ENCODE measurements at places on chromosomes 3 and 15.
A peak's percentile ranks its signal among the peaks of the same experiment; 100 is the strongest.

DNA sequence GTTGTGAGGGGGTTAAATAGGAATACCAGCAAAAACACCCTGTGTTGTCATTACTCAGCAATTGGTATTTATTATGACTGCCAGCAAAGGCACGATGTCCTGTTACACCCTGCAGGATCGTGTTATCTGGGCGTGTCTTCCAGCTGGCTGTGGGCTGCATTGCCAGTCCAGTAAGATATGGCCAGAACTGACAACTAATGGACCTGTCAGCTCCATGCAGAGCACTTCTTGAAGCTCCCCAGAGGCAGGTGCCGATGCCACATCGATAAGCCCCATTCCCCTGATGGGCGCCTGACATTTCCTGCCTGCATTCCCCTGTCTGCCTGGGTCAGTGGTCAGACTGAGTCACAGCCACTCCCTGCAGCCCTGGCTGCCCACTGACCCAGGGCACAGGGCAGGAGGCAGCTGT lies 79.7 kb upstream of the RASGRF1 start:
- no peak for DNase-seq

DNA sequence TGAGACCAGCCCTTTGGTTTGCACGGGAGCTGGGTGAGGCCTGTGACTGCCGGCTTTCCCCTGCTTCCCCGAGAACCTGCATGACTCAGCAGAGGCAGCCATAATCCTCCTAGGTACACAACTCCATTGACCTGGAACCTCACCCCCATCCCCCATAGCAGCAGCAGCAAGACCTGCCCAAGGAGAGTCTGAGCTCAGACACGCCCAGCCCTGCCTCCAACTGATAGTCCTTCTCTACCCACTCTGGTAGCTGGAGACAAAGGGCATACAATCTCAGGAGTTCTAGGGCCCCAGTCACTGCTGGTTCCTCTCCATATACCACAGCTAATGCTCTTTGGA lies 141.0 kb upstream of the ARHGEF26 start:
- no peak for DNase-seq

GRCh38 chr15:84601555-84601838 lies 688 bp downstream of the ZSCAN2 start:
- no peak for DNase-seq

DNA sequence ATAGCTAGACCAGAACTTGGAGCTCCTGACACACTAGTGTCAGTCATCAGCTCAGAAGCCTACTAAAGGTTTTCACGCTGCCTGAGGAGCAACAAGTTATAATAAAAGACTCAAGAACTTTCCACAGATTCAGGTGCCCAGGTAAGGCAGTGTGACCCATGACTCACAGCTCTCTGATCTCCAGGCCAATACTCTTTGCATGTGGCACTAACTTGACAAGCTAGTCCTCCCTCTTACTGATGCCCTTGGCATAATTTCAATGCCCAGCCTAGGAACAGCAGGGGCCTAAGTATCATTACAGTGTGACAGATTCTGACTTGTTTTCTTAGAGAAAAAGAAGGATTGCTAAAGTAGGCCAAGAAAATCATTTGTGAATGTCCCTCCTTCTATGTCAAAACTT lies 38.4 kb downstream of the MEIS2 start:
- no peak for DNase-seq

GRCh38 chr15:35698331-35698730 lies 152.4 kb upstream of the DPH6 start:
- DNase-seq: no peak

DNA sequence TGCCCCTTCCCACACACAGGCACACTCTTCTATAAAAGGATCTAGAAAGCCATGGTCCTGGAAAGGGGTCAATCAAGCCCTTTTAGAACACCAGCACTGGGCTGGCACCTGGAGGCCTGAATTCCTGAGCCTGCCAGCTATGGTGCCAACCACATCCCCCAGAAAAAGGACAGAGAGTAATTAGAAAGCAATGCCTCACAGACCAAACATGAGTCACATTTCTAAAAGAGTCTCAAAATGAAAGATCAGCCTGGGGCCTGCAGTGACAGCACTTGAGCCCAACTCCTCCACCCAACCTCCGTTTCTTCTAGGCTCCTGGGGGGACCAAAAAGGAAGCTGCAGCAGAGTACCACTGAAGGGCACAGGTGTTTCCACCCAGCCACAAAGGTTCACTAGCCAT lies 14.1 kb downstream of the MYLK start:
- no peak for DNase-seq

- no peak for DNase-seq
These were observed 27.5 kb downstream of the MELTF start for GRCh38 chr3:197001972-197002700.

DNA sequence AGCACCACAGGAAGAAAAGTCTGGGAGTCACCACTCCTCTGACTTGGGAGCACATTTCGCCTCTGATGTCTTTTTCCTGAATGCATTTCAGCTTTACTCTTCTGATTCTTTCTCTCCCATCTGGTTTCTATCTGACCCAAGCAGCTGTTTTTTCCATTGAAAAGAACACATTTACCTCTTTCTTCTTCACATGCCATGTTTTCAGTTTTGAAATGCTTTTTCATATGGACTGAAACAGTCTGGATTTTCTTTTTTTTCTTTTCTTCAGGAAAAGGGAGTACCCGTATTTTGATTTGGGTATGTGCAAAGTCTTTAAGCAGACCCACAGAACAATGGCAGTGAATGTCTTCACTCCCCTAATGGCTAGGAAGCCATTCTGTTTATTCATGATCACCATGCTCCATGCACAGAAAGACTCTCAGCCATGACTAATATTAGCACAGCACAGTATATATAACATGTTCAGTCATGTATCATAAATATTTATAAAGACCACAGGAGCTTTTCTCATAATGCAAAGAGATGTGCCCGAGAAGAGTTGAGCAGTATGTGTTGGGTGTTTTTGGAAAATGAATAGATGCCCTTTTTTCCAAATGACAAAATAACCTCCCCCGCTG lies 82.7 kb upstream of the LRIG1 start:
- DNase-seq: no peak

DNA sequence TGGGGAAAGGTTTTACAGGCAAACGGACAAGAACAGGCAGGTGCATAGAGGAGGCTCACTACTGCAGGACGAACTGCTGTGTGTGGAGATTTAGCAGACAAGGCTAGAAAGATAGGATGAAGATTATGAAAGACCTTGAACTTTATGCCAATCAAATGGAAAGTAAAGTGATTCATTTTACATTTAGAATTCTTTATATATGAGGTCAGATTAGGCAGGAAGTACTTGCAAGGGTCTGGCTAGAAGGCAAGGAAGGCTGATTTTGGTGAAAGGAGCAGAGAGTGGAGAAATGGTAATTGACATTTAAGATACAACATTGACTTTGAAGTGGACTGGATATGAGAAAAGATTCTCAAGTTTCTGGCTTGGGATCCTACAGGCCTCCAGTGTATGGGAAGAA lies 33.6 kb downstream of the PLSCR4 start:
- DNase-seq: no peak

- no peak for DNase-seq
These were observed 53.7 kb downstream of the DLG1 start for GRCh38 chr3:197244751-197245150.

DNA sequence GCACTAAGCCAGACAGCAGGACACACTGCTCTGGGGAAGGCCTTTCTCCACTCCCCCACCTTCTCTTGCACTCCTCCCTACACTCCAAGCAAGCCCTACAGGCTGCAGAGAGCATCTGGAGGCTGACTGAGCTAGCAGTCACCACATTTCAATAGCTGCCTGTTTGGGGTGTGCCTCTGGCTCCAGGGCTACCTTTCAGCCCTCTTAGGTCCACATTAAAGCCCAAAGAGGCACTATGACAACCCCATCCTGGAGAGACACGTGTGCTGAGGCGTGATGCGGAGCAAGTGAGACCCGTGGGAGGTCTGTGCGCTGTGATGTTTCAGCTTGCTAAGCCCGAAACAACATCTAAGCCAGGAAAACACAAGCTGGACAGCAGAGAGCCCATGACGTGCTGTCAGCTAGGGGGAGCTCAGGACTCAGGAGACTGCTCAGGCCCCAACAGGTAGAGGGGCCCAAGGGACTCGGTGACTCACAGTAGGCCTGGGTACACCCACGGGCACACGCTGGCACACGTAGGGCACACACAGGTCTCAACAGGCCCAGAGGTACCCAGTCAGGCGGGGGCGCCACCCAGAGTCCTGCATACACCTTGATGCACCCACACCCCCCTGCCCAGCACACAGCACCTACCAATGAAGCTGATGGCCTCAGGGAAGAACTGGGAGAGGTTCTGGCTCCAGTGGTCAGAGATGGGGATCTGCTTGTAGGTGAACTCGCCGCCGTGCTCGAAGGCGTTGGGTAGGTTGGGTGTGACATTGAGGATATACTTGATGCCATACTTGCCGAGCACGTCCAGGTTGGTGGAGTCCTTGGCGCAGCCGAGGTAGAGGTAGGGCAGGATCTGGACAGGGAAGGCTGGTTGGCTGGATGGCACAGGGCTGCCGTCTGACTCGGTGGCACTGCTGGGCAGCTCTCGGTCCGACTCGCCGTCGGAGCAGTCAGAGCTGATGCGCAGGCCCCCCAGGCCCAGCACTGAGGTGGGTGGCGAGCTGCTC lies 2.8 kb downstream of the DUSP7 start:
- peak; percentile 39 for DNase-seq
